ENCODE measurements at places on chromosomes 5 and 9. TPM values are rescaled to one million over a fixed set of nuclear protein-coding genes. Genes with fewer than 3 reads are reported as not detected.

ARL14EPL gene
- not detected for total RNA-seq

- DNase-seq = no peak
Measured at GRCh38 chr5:140628711-140629110, 4.3 kb downstream of the CD14 start.

- no peak for DNase-seq
Measured at GRCh38 chr5:102858808-102859207, 103.7 kb downstream of the PAM start.

IGFBPL1 gene
- total RNA-seq = 0.99 TPM

DNA sequence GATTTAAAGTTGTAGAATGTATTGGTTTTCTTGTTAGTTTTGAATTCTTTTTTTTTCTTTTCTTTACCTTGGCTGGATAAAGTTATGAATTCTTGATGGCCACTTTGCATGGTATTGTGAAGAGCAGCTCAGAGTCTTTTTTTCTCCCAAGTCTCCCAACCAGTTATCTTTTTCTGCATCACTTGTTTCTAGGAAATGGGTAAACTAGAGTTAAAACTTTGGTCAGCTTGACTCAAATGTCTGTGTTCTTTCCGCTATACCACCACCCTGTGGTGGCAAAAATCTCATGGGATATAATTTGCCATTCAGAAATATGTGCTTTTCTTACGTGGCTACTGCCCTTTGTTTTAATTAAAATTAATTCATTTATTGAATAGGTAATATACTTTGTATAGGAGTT lies 113.2 kb downstream of the UNC13B start:
- no peak for DNase-seq

DNA sequence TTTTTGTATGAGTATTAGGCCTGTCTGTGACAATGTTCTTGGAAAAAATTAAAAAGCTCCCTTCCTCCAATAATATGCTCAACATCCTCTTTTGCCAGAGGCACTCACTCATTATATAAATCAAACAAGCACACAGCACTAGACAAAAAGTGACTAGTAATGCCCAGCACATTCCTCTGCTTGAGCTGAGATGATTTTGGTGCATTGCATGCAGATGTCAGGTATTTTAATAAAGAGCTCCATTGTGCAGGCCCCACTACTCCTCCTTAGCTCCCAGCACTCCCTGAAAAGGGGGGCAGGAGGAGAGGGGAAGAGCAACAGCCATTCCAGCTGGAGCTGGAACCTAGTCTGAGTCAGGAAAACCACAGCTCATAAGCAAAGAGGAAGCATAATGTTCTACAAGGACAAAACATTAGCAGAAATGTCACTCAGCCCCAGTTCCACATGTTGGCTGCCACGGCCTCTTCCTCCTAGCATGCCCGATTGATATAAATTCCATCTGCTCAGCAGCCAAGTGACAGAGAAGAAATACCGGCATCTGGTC lies 348.5 kb downstream of the BNC2 start:
- no peak for DNase-seq

TUSC1 gene
- 22.4 TPM for total RNA-seq

FCN1 gene
- 1.9 TPM for total RNA-seq

GRCh38 chr5:73155271-73156222 lies 17.4 kb upstream of the TMEM174 start:
- DNase-seq = no peak

PCDHB5 gene
- 3.6 TPM for total RNA-seq

POLK gene
- 22.6 TPM for total RNA-seq

- no peak for DNase-seq
Measured at GRCh38 chr5:133108481-133108921, 56.7 kb downstream of the HSPA4 start.

HSD17B3 gene
- 0.83 TPM for total RNA-seq

GRCh38 chr5:44454002-44454401 lies 64.8 kb upstream of the FGF10 start:
- no peak for DNase-seq

EIF4E1B gene
- total RNA-seq = not detected

- no peak for DNase-seq
Measured at GRCh38 chr9:69317894-69318293, 7.1 kb upstream of the ENTREP1 start.

GRCh38 chr9:86948074-86948929 lies 996 bp upstream of the GAS1 start:
- peak; percentile 94 for DNase-seq

TICAM2 gene
- 1.4 TPM for total RNA-seq

GRCh38 chr5:32584646-32585045 lies 711 bp upstream of the SUB1 start:
- no peak for DNase-seq

DNA sequence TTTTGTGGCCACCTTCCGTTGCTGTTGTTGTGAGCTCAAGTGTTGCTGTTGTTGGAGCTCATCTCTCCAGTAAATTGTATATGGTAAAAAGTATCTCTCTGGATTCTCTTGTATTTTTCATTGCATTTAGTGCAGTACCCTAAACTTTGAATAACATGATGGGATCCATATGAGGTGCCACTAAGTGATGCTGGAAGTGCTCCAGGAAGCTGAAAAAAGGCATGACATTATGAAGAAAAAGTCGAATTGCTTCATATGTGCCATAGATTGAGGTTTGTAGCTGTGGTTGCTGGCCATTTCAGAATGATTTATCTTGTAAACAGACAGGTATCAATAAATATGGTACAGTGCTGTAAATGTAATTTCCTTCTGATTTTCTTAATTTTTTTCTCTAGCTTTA lies 5.5 kb downstream of the MARCHF6 start:
- DNase-seq = no peak

DNA sequence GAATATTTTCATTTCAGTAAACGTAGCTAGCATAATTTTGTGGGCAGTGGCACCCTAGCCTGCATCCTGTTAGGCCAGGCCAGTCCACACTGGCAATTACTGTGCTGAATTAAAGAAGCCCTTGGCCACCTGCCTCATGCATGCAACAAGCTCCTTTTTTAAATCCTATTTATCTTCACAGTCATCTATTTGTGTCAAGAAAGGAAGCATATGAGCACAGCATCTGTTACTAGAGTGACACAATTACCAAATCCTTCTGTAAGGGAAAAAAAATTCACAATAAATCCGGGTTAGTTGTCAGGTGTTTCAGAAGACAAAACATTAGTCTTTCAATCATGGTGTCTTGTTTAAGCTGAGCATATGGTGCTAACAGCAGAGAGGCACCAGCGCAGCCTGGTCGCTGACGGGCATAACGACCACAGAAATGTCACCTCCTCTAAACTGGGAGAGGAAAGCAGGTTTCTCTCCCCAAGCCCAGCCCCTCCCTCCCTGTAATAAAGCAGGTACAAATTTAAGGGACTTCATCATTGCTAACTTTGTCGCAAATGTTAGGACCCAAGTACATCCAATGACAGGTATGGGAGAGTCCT lies 520.6 kb downstream of the CTNND2 start:
- DNase-seq = no peak

DNA sequence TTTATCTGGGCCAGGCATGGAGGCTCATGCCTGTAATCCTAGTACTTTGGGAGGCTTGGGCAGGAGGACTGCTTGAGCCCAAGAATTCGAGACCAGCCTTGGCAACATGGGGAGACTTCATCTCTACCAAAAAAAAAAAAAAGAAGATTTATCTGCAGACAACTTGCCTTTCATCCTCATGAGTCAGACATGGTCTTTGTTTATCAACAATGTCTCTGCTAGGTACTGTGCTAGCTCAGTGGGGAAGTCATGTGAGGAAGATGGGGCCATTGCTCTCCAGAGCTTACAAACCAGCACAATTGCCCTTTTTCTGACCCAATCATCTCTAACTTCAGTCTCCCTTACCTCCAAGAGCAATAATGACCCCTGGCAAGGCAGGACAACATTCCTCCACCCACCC lies 1.6 kb downstream of the URM1 start:
- no peak for DNase-seq
